ENCODE measurements at places on chromosomes 2 and 18.

DNA sequence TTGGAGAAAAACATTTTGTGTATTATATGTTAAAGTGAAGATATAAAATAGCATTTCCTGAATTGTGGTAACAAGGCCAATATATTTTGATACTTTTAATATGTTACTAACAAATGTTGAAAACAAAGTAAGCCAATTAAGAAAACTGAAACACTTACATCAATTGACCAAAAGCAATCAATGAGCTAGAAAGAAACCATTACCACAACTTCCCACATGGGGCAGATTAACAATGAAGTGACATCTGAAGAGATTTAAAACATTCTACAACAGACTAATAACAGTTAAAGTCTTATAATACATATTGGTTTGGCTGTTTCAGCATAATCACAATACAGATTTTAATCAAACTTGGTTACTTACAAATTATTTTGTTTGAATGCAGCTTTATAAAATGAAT lies 282.4 kb upstream of the NETO1 start:
- DNase-seq = no peak

DNA sequence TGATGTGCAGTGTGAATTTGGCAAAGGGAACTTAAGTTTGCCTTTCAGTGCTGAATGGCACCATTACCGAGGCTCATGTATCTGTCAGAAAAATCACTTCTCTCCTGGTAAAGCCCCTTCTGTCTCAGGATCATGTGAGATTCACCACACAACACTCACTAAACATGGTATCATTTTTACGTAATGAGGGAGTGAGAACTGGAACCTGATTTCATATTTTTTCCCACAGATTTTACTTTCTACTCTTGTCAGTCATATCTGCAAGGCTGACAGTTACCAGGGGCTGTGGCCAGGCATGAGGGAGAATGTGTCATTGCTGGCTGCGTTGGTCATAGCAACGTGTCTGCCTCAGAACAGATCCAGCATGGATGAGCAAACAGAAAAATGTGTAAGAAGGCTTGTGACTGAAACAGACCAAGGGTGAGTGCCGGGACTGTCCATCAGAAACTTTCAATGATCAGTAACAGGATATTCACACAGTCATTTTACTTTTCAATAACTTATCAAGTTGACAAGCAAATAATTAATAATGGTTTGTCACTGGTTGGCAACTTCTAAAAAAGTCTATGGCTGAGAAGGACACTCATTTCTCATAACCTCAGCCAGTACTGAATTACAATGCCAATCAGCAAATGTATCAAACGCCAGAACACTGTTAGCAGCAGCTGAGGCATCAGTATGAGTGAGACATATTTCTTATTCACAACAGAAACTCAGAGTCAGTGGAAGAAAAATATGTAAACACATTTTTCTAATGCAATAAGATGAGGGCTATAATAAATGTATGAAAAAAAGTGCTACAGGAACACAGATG lies 100.5 kb downstream of the CDC42EP3 start:
- DNase-seq = no peak

DNA sequence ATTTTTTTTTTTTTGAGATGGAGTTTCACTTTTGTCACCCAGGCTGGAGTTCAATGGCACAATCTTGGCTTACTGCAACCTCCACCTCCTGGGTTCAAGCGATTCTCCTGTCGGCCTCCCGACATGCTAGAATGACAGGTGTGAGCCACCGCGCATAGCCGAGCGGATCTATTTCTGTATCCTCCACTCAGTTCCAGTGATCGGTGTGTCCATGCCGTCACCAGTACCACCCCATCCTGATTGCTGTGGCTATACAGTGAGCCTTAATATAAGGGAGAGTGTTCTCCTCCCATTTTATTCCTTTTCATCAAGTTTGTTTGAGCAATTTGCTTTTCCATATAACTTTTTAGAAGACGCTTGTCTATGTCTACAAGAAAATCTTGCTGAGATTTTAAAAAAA lies 35.2 kb downstream of the RFX8 start:
- no peak for DNase-seq

- no peak for DNase-seq
Observed at GRCh38 chr2:143117225-143117624, 12.0 kb upstream of the ARHGAP15 start.

- DNase-seq = no peak
Observed at GRCh38 chr2:26269571-26270158, 24.9 kb downstream of the HADHB start.
